ENCODE measurements at places on chromosomes 2 and 18. TPM values are rescaled to one million over a fixed set of nuclear protein-coding genes. Genes with fewer than 3 reads are reported as not detected.

Gene CD28
- total RNA-seq = 0.24 TPM

Gene KCNJ3
- not detected for total RNA-seq

Gene NFATC1
- 4.9 TPM for total RNA-seq

DNA sequence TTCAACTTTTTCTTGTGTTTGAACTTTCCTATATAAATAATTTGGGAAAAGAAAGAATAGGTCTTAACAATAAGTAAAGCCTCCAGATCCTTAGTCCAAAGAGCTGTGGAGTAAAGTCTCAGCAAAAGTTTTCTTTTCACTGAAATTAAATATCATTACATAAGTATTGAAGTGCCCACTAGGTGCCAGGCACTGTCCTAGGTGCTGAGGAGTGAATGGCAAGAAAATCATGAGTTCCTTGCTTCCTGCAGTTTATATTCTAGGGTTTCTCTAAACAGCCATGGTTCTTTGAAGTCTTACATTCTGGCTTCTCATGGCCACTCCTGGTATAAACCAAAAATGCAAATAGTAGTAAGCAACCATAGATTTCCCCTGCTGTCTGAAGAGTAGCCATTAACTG is 59.7 kb downstream of the SPP2 start:
- DNase-seq = no peak

DNA sequence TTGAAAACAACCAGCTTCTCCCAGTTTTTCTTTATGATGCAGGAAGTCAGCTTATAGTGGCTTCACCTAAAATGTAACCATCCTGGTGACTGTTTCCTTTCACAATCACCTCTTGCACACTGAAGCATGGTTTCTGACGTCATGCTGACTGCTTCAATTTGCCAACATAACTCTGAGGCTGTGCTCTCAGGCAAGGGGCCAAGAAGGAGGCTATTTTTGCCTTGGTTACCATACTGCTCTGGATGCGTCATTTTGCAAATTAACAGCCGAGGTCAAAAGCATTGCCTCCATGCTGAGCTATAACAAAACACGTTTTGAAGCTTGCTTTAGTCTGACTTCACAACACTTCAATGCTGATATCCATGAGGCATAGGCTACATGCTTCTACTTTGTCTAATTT is 397.8 kb downstream of the METTL4 start:
- DNase-seq = no peak
